Esophagus muscularis mucosa (tissue), 4 donors: ENCODE measurements at places on chromosomes 7 and 10. TPM values are rescaled to one million over a fixed set of nuclear protein-coding genes. Genes with fewer than 3 reads are reported as not detected.

- H3K27me3 ChIP-seq = no peaks in the 10 kb centered on the region
- H3K4me3 ChIP-seq = no peak overlapping the region
- H3K27ac ChIP-seq = no peak overlapping the region
- H3K36me3 ChIP-seq = peaks cover 6% of the 10 kb centered on the region
- peaks cover 19% of the 10 kb centered on the region for H3K4me1 ChIP-seq
These were observed 76.0 kb upstream of the PDGFA start for GRCh38 chr7:595621-596010.

- H3K4me3 ChIP-seq = no peak overlapping the region
- DNase-seq = no peak
- H3K27me3 ChIP-seq = no peaks in the 10 kb centered on the region
- no peaks in the 10 kb centered on the region for H3K4me1 ChIP-seq
- H3K36me3 ChIP-seq = no peaks in the 10 kb centered on the region
- no peak overlapping the region for H3K27ac ChIP-seq
These were observed 161.7 kb upstream of the PLXDC2 start for GRCh38 chr10:19654576-19654975.

ANXA7 gene
- total RNA-seq = 135 TPM

GRCh38 chr10:61705022-61705613, 42.4 kb downstream of the CABCOCO1 start:
- no peak overlapping the region for H3K27ac ChIP-seq
- no peaks in the 10 kb centered on the region for H3K36me3 ChIP-seq
- H3K27me3 ChIP-seq = no peaks in the 10 kb centered on the region
- H3K4me3 ChIP-seq = no peak overlapping the region

- peak overlapping the region; percentile 51 for H3K27ac ChIP-seq
- no peak for DNase-seq
- no peaks in the 10 kb centered on the region for H3K27me3 ChIP-seq
- peaks cover 70% of the 10 kb centered on the region for H3K4me1 ChIP-seq
- no peak overlapping the region for H3K4me3 ChIP-seq
- H3K36me3 ChIP-seq = no peaks in the 10 kb centered on the region
These were observed 112.7 kb downstream of the CCNY start for GRCh38 chr10:35448687-35449662.

DNA sequence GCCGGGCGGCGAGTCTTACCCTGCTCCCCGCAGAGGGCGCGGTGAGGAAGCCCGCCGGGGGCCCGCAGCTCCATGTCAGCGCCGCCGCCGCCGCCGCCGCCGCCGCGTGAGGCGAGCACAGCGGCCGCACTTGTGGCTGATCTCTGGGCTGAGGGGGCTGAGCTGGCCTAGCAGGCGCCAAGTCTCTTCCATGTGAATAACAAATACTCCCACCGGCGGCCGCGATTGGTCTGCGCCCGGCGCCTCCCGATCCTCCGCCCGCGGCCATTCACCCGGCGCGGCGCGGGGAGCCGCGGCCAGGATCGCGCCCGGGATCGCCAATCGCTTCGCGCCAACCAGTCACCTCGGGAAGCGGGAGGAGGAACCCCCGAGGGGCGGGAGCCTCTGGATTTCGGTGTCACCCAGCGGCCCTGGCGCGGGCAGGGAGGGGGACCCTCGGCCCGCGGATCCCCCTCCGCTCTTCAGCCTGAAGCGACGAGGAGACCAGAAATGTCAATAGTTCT, at the start of gene GRM8:
Gene GRM8, minus strand, starts transcription at position 164 of the 503 bp plus-strand sequence.
- H3K4me1 ChIP-seq = peaks cover 30% of the 10 kb centered on the region
- no peak for DNase-seq
- H3K27me3 ChIP-seq = peaks cover 84% of the 10 kb centered on the region
- peak within 1 kb of the TSS; percentile 80 for H3K4me3 ChIP-seq

DNA sequence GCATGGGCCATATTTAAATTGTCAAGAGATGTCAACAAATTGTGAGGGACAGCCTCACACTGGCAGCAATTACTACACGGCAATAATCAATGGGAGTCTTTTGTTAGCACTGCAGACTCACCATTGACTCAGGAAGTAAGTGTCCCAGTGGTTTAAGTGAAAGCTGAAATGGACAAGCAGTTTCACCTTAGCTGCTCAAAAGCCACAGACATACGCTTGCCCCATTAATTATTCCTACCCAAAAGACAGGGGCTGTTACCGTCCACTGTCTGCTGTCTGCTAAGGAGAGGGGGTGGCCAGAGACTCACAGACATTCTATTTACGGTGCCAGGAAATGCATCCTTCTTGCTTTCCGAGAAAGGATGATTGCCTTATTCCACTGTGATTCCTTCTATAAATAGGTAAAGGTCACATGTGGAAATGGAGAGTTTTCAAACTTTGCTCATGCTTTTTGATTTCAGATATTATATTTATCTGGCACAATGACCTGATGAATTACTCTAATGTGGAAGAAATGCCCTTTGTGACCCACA, 309.7 kb upstream of the NFE2L3 start:
- H3K4me3 ChIP-seq = no peak overlapping the region
- peak overlapping the region; percentile 47 for H3K27ac ChIP-seq
- H3K27me3 ChIP-seq = no peaks in the 10 kb centered on the region
- H3K36me3 ChIP-seq = no peaks in the 10 kb centered on the region
- H3K4me1 ChIP-seq = peaks cover 68% of the 10 kb centered on the region

DNA sequence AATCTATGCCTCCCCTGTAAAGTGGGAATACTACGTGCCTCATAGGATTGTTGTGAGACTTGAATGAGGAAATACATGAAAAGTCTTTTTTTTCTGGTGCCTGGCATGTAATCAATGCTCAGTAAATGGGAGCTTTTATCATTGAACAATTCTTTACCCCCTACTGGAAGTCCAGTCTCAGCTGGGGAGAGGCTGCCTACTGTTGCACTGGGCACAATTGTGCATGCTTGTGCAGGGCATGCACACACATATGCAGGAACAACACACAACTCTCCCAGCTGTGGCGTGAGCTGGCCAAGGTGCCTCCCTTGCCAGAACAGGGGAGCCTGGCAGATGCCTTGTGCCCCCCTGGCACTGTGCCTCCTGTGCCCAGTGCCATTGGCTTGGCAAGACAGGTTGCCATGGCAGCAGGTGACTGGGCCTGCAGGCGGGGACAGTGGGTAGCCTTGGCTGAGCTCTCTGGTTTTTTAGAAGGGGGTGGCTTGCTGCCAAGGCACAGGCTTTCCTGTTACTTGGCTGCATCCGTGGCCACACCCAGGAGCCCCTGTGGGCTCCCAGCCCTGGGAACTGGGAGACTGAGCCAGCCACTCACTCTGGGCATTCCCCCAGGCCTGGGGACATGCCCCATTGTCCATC, 16.1 kb upstream of the PALD1 start:
- no peak for DNase-seq
- peak overlapping the region; percentile 60 for H3K27ac ChIP-seq
- H3K4me3 ChIP-seq = no peak overlapping the region
- no peaks in the 10 kb centered on the region for H3K27me3 ChIP-seq
- H3K36me3 ChIP-seq = no peaks in the 10 kb centered on the region

PDK4 gene
- total RNA-seq = 165 TPM

HERPUD2 gene
- 35.5 TPM for total RNA-seq

- no peak overlapping the region for H3K4me3 ChIP-seq
- DNase-seq = no peak
- H3K4me1 ChIP-seq = no peaks in the 10 kb centered on the region
- H3K36me3 ChIP-seq = no peaks in the 10 kb centered on the region
- no peak overlapping the region for H3K27ac ChIP-seq
These were observed 66.8 kb upstream of the CCNJ start for GRCh38 chr10:95976362-95977229.

DNA sequence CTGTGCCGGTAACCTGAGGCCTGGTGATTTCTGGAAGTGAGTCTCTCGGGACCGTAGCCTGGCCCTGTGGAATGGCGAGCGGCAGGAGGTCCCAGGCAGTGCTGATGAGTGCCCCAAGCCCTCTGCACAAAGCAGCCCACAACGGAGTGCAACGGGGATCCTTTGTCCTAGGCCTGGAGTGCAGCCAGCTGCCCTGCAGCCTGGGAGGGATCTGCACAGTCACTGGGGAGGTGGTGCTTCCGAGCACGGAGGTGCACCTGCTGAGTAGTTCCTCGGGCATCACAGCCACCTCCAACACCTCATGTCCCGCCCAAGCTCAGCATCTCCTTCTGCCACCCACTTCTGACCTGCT, 162.8 kb upstream of the ZMIZ1 start:
- DNase-seq = no peak
- no peaks in the 10 kb centered on the region for H3K36me3 ChIP-seq
- no peaks in the 10 kb centered on the region for H3K27me3 ChIP-seq
- H3K27ac ChIP-seq = no peak overlapping the region
- H3K4me3 ChIP-seq = no peak overlapping the region

EBF3 gene
- 3.6 TPM for total RNA-seq

DNA sequence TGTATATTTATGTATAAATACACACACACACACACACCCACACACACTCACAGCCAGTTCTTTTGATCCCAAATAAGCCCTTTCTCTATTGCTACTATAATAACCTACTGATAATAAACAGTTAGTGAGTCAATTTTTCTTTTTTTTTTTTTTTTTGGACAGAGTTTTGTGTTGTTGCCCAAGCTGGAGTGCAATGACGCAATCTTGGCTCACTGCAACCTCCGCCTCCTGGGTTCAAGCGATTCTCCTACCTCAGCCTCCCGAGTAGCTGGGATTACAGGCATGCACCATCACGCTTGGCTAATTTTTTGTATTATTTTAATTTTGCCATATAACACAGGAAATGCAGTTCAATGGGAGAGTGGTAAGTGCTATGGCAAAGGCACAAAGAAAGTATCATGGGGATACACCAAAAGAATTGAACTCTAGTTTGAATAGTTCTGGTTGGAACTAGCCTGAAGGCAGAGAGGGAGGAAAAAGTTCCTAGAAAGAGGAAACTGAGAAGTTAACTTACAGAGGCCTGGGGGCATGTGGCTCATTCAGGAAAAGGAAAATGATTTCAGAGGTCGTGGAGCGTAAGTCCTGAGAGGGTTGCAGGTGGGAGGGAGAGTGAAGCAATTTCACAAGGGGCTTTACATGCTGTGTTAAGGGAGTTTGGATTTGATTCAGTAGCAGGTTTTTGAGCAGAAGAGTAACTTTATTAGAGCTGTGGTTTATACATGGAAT, 44.4 kb upstream of the JCAD start:
- no peak for DNase-seq
- no peak overlapping the region for H3K27ac ChIP-seq
- no peaks in the 10 kb centered on the region for H3K27me3 ChIP-seq
- no peaks in the 10 kb centered on the region for H3K36me3 ChIP-seq

DNA sequence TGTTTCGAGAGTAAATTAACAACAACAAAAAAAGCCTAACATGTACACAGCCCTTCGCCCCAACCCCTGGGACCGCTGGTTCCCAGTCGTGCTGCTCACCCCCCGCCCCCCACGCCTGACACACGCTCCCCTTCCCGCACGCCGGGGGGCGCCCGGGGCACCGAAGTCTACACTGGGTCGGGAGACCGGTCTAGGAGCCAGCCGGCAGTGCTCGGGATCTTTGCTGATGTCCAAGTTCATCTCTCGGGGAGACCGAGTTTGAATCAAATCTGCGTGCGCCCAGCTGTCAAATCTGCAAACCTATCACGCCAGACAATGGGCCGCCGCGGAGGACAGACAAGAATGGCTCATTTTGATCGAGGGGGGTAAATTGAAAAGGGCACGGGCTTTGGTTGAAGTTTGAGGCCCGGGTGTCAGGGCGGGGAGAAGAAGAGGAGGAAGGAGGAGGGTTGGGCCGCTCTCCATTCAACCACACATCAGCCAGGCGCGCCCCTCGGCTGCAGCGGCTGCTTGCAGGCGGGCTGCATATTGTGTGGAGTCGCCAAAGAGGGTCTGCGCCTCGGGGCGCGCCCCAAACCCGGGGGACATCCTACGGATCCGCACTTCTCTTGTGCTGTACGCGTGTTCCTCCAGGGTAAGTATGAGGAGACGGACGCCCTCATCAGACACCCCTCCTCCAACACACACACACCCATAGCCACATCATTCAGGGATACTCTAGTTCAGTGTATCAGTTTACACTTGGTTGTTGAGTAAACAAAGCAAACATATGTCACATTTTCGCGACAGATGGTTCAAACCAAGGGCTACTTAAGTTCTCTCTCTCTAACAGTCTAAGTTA, 1.3 kb upstream of the GFRA1 start:
- peaks cover 17% of the 10 kb centered on the region for H3K27me3 ChIP-seq
- peaks cover 55% of the 10 kb centered on the region for H3K4me1 ChIP-seq
- peak overlapping the region; percentile 62 for H3K4me3 ChIP-seq
- no peaks in the 10 kb centered on the region for H3K36me3 ChIP-seq
- DNase-seq = peak; percentile 91
- peak overlapping the region; percentile 70 for H3K27ac ChIP-seq

- H3K27me3 ChIP-seq = no peaks in the 10 kb centered on the region
- no peaks in the 10 kb centered on the region for H3K4me1 ChIP-seq
- no peak for DNase-seq
- H3K36me3 ChIP-seq = no peaks in the 10 kb centered on the region
- no peak overlapping the region for H3K4me3 ChIP-seq
These were observed 109.6 kb downstream of the KIF20B start for GRCh38 chr10:89810908-89811525.

LRRC4 gene
- under 0.01 TPM for total RNA-seq

- H3K27ac ChIP-seq = no peak overlapping the region
- H3K4me1 ChIP-seq = peaks cover 7% of the 10 kb centered on the region
- no peak overlapping the region for H3K4me3 ChIP-seq
- no peaks in the 10 kb centered on the region for H3K27me3 ChIP-seq
- H3K36me3 ChIP-seq = peaks cover 41% of the 10 kb centered on the region
- DNase-seq = no peak
These were observed 9.3 kb downstream of the ZNF212 start for GRCh38 chr7:149248777-149249176.

DNA sequence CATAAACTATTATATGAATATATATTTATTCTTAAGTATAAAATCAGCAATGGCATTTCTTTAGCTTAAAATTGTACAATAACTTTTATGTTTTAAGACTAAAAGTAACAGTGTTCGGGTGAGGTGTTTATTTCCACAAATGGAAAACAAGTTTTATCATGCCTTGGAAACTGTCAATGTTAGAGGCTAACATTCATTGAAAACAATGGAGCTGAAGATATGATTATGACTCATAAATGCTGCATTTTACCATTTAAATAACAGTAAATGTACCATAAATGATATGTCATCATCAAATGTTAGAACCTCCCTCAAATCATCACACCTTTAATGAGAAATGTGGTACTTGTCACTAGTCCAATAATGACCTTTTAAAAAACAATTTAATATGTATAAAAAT, 897.3 kb downstream of the PCDH15 start:
- no peaks in the 10 kb centered on the region for H3K4me1 ChIP-seq
- no peak overlapping the region for H3K27ac ChIP-seq
- no peaks in the 10 kb centered on the region for H3K27me3 ChIP-seq
- no peak overlapping the region for H3K4me3 ChIP-seq
- H3K36me3 ChIP-seq = no peaks in the 10 kb centered on the region
- no peak for DNase-seq

FAM13C gene
- total RNA-seq = 46.1 TPM

SPAG6 gene
- total RNA-seq = not detected

GRCh38 chr10:124158592-124158991, 65.2 kb upstream of the CHST15 start:
- H3K4me1 ChIP-seq = peaks cover 23% of the 10 kb centered on the region
- DNase-seq = no peak
- H3K27ac ChIP-seq = no peak overlapping the region
- H3K4me3 ChIP-seq = no peak overlapping the region

GRCh38 chr10:98664329-98665042, 217.8 kb upstream of the HPS1 start:
- no peak overlapping the region for H3K4me3 ChIP-seq
- no peaks in the 10 kb centered on the region for H3K27me3 ChIP-seq
- DNase-seq = no peak
- no peaks in the 10 kb centered on the region for H3K36me3 ChIP-seq
- H3K27ac ChIP-seq = no peak overlapping the region

FLNC gene
- total RNA-seq = 391 TPM

ECD gene
- 24.1 TPM for total RNA-seq
